ENCODE measurements at places on chromosomes 3 and 15. TPM values are rescaled to one million over a fixed set of nuclear protein-coding genes. Genes with fewer than 3 reads are reported as not detected.

The STAB1 gene
- total RNA-seq, result 330 TPM

The RTP1 gene
- not detected for total RNA-seq

The CAPN3 gene
- total RNA-seq, result 0.13 TPM

The DNAJC13 gene
- 40.5 TPM for total RNA-seq

The PAK2 gene
- 118 TPM for total RNA-seq

Data from dermis microvascular lymphatic vessel endothelial cell (primary cell).